ENCODE measurements at places on chromosomes 4 and X.

GRCh38 chr4:59695355-59696053 is 1504.6 kb upstream of the ADGRL3 start:
- no peak for DNase-seq

- DNase-seq: no peak
Measured at GRCh38 chr4:164396439-164396838, 357.5 kb upstream of the SMIM31 start.

- no peak for DNase-seq
Measured at GRCh38 chr4:159159611-159160010, 56.7 kb downstream of the RAPGEF2 start.

- DNase-seq: no peak
Measured at GRCh38 chr4:6758728-6759127, 23.8 kb upstream of the KIAA0232 start.

DNA sequence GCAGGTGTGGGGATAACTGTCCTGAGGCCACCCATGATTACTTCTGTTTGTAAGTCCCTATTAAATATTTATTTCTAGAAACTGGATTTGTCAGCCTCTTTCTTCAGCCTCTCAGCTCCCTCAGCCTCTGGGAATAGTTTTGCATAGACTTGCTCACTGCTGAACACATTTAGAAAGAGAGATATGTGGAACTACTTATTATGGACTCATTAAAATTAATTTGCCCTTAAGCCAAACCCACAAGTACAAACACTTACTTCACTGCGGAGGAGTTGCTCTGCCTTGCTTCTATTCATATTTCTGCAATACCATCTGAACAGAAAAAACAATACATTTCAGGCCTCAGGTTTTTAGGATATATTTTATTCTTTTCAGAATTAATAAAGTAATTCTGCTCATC is 22.4 kb upstream of the TXK start:
- no peak for DNase-seq

- DNase-seq: no peak
Measured at GRCh38 chrX:101799387-101799786, 132.4 kb downstream of the ZMAT1 start.

DNA sequence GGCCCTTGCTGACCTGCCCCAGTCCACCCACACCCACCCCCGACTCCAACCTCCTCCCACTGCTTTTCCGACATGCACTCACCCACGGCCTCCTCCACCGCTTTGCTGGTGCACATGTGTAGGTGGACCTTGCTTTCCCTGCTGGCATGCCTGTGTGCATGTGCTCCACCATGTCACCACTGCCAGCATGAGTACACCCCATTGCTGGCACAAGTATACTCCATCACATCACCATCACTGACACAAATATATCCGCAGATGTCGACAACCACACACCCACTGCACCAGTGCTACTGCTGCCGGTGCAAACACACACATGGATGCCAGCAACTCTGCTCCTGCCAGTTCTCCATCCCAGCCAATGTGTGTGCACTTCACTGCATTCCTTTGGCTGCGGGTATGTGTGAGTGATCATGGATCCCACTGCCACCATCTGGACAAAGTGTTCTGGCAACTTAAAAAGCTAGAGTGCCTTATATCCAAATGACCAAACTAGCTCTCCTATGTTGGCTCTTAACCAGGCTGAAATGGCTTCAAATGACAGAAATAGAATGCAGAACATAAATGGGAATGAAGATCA is 1072.3 kb downstream of the RAPGEF2 start:
- DNase-seq: no peak

DNA sequence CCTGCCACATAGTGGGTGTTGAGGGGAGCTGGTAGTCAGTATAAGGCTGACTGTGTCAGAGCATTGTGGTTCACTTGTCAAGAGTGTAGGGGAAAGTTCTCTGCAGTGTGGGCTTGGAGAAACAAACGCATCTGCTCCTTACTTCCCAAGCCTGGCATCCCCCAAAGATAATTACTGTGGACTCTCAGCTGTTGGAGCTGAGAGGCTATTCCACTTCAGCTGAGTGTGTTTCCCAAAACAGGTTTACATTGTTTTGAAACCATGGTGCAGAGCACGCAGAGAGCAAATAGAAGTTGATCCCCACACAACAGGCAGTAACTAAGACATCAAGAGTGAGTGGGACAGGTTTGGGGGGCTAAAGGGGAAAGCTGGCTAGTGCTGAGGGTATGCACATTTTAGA is 181.0 kb upstream of the EOLA2 start:
- DNase-seq: no peak

- DNase-seq: no peak
Measured at GRCh38 chr4:148376151-148376550, 66.1 kb downstream of the NR3C2 start.

DNA sequence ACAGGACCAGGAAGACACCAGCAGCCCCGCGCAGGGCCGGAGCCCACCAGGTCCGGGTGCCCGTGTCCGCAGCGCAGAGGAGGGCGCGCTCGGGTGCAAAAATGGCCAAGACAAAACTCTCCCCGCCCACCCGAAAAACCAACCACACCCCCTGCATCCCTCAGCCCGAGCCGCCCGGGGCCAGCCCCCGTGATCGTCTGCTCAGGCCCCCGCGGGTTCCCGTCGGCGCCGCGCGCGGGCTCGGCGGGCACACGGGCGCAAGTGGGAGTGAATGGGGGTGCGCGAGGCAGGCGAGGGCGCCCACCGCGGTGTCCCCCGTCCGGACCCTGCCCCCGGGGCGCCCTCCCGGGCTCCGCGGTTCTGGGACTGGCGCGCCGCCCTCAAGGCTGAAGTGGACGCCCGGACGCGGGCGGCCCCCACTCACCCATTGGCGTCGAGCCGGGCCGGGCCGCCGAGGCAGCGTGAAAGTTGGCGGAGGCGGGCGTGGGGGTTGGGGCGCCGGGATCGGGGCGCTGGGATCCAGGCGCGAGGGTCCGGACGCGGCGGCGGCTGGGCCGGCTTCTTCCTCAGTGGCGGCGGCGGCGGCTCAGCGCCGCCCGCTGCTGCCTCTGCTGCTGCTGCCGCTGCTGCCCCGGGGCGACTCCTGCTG is 393 bp downstream of the SH3KBP1 start:
- DNase-seq: no peak

DNA sequence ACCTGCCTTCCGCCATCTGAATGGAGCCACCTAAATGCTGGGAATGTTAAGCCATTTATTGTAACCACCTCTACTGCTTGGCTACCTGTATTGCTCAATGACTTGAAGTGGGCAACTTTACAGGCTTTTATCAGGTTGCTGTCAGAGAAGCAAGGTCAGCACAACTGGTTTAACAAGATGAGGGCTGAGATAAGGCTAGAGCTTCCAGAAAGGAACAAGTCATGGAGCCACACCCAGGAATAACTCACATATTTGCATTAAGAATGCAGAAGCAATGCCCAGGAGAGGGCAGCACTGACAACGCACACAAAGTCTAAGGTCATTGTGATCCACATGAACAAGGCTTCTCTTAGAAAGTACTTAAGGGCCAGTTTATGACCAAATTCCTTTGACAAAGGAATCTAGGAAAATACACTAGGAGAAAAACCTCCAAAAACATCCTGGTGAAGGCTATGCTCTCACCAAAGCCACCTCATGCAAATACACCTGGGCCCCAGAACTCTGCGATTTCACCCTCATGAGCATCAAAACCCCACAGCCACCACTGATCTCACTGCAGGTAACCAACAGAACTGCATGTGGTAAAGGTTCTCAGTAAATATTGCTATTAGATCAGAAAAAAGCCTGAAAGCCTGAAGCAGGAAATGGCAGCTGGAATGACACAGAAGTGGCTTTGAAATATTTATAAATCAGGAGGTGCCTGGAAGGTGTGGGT is 15.0 kb upstream of the STS start:
- DNase-seq: no peak

DNA sequence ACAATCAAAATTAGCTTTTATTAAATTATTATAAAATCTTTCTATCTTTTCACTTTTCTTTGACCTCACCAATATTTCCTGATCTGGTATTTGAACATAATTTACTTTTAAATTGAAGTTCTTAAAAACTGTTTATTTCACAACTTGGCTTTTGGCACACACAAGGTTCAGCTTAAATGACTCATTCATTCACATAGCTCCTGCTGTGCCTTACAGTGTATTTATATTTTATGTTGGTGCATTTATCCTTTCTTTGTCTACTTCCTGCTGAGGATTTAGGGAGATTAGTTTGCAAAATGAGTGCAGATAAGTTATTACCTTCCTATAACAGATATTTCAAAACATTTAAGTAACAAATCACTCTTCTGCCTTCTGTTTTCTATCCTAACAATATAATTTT is 430.6 kb downstream of the DTHD1 start:
- DNase-seq: no peak
